ENCODE measurements at places on chromosomes 12 and 14.

DNA sequence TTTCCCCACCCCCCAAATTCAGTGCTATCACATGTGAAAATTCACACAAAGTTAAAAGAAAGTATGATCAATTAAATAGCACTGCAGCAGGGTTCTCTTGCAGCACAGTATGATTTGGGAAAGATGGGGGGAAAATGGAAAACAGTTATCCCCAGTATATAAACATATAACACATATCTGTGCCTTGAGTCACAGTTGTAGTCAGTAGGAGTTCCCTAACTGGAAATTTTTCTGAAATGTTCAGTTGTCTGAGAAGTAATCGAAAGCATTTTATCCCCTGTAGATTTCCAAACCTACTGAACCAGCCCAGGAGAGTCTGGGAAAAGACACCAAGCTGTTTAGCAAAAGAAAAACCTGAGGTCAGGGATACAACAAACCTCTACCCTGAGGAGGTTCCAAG lies 47.0 kb downstream of the C12orf50 start:
- DNase-seq = no peak

GRCh38 chr12:121784460-121784859 lies 9.0 kb downstream of the RHOF start:
- no peak for DNase-seq

- no peak for DNase-seq
Observed at GRCh38 chr14:67881225-67881624, 61.6 kb downstream of the RAD51B start.

- DNase-seq = no peak
Observed at GRCh38 chr12:241266-241665, 21.4 kb downstream of the SLC6A13 start.

GRCh38 chr12:48924617-48925303 lies 532 bp downstream of the FKBP11 start:
- peak; percentile 75 for DNase-seq

DNA sequence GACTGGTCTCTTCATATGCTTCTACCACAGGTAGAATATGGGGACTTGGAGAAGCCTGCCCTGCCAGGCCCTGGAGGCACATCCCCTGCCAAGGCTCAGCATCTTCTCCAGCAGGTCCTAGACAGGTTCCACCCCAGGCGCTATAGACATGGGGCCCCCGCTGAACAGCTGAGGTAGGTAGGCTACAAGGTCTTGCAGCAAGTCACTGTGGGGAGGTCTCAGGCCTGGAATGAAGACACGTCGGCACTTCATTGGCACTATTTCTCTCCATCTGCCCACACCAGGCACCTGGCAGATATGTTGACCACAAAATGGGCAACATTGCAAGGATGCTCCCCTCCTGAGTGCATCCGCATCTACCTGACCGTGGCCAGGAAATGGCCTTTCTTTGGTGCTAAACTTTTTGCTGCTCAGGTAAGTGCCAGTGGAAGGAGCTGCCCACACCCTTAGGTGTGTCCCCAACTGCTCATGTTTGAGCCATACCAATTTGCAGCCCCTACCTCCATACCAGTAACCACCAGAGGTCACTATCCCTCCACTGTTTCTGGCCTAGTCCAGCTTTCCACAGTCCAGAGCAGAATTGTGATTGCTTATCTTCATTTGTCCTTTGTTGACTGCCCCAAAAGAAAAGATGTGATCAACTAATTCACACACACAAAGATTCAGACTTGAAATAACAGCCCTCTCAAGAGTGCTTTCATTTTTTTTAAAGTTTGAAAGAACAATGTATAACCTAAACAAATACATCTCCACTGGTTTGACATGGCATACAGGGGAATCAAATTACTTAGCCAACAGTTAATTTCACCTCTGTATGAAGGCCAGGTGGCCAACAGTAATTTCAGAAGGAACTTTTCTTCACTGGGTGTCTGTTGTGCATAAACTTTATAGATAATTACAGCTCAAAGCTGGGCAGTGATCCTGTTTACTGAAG lies 16.1 kb downstream of the PIGH start:
- DNase-seq = no peak

- no peak for DNase-seq
Observed at GRCh38 chr12:30095511-30095910, 311.8 kb upstream of the TMTC1 start.

DNA sequence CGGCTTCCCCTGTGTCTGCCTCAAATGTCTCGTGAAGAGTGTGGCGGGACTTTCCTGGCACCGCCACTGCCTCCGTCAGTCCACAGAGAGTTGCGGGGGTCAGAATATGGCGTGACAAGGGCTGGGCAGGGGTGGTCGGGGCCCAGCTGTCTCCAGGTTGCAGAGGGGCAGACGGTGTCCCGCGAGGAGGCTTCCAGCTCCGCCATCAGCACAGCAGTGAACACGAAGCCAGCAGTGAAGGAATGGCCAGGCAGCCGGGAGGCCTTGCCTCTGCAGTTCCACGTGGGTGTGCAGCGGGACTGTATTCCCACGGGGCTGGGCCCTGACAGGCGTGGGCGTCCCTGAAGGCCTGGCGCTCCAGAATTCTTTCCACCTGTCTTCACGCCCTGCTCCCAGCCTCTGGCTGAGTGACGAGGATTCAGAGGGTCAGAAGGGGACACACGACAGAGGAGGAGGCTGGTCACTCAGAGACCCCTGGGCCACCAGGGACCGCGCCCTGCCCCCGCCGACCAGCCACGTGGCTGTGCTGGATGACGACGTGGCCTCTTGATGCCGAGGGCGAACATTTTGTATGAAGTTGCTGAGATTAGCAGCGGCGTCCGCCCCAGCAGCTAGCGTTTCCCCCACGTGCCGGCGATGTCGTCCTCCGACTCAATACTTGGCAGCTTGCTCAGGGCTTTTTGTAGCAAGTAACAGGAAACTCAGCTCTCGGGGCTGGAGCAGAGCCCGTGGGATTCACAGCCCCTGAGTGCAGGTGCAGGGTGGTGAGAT lies 25.0 kb upstream of the GALNT9 start:
- DNase-seq = no peak

DNA sequence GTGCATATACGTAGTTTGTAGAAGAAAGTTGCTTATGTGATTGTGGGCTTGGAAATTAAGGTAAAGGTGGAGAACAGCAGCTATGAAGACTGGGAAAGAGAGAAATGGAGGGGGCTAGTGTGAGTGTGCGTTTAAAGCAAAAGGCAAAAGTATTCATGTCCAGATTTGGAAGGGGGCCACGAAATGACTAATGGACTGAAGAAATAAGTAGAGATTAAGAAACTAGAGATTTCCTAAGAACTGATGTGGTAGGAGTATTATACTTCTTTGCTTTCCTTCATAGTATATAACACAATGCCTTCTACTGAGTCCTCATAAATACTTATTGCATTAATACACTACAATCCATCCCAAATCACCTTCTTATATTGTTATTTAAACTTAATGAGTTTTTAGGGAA lies 298.6 kb upstream of the NOVA1 start:
- DNase-seq = no peak

DNA sequence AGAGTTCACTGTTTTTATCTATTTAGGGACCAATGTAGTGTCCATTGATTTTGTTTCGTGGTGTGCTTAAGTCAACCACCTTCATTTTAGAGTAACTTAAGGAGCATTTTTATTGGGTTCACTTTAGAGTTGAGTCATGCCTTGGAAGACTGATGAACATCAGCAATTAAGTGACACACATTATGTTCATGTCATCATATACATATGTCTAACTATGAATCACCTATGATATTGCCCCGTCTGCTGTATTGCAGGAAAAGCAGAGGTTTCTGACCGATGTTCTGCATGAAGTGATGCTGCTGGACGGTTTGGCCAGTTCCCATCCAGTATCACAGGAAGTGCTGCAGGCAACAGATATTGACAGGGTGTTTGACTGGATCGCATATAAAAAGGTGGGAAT lies 227.1 kb downstream of the TRHDE start:
- DNase-seq = no peak

Measured in naive thymus-derived CD8-positive, alpha-beta T cell (primary cell).